ENCODE measurements at places on chromosomes 3 and 15.

GRCh38 chr3:113898892-113899291 is 48.9 kb upstream of the ZDHHC23 start:
- DNase-seq = no peak

DNA sequence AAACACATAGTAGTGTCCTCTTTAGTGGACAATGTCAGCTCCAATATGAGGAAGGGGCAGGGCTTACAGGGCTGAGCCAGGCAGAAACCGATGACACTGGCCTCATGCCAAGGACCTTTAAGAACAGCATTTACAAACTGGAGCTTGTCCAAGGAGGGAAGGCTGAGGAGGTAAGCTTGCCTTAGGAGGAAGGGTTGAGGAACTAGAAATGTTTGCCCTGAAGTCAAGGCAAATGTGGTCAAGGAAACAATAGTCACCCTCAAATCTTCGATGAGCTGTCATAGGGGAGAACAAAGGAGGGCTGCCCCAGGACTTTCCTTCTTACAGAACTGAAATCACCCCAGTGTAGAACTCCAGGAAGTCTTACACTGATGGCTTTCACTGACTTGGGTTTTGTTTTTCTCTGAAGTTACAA is 136.4 kb downstream of the LIPC start:
- DNase-seq = no peak

DNA sequence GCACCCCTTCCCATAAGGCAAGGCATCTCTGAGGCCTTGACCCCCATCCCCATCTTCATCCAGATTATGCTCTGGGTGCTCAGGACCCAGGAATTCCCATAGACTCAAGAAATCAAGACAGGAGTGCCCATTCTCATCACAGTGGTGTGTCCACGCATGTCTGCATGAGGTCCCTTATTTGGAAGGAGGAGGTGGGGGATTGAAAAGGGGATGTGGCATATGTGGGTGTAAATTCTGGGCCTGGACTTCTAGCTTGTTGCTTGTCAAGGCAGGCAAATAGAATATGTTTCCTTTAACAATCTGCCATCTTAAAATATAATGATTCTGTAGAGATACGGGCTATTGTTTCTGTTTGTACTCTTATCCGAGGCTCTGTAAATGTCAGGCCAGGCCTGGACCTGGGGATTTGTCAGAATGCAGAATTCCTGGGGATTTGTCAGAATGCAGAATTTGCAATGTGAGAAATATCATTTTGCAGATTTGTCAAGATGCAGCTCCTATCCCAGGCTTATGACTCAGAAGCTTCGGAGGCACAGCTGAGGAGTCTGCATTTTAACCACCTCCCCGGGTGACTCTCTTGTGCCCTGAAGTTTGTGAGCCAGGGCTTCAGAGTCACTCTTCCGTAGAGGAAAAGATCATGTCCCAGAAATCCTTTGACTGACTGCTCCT is 157.8 kb downstream of the SV2B start:
- DNase-seq = no peak

DNA sequence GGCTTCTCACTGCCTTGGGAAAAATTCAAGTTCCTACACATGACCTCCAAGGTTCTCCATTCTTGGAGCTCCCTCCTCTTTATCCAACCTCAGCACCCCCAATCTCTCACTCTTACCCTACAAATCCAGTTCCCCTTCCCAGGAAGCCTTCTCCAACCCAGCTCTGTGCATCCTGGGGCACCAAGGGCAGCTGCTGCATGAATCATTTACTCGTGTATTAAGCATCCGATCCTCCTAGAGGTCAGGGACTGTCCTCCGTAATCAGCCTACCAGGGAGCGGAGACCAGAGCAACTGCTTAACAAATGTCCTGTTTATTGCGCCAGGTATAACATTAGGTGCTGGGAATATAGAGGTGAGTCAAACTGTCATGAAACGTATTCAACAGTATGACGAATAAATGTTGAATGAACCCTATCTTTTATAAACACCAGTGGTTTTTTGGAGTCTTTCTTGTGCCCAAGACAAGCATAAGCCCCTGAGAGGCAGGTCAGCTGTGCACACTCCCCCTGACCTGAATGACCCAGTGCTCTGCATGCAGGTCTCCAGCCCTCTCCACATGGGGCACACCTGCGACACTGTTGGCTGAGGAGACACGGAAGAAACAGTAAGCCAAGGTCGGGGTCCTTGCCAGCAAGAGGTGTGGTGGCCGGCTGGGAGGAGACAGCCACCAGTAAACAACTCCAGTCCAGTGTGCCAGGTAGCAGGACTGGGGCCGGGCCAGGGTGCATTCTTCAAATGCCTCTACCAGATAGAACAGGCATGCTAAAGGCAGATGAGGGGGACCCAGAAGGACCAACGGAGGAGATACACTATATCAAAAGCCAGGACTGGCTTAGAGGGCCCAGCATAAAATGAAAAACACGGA is 27.6 kb downstream of the ANP32A start:
- no peak for DNase-seq

- no peak for DNase-seq
Measured at GRCh38 chr3:185796431-185797107, 28.3 kb downstream of the IGF2BP2 start.

GRCh38 chr3:184377882-184378445 is at the start of gene THPO:
THPO (minus strand) TSS chr3:184378207; CDS start chr3:184376259, 1,948 bp downstream.
- DNase-seq = no peak

GRCh38 chr3:144381607-144382006 is 410.0 kb downstream of the DIPK2A start:
- no peak for DNase-seq

- DNase-seq = no peak
Measured at GRCh38 chr3:5140230-5140621, 18.1 kb downstream of the ARL8B start.
